ENCODE measurements at places on chromosomes 16 and 17. TPM values are rescaled to one million over a fixed set of nuclear protein-coding genes. Genes with fewer than 3 reads are reported as not detected.

The MLX gene
- 43.0 TPM for total RNA-seq

The OR3A3 gene
- total RNA-seq, result not detected

DNA sequence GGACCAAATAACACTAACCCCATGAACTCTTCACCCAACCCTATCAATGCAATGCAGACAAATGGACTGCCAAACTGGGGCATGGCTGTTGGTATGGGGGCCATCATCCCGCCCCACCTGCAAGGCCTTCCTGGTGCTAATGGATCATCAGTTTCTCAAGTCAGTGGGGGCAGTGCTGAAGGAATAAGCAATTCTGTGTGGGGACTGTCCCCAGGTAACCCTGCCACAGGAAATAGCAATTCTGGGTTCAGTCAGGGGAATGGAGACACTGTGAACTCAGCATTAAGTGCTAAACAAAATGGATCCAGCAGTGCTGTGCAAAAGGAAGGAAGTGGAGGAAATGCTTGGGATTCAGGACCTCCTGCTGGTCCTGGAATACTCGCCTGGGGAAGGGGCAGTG, 78.9 kb downstream of the TMC6 start:
- no peaks in the 10 kb centered on the region for H3K27me3 ChIP-seq
- H3K27ac ChIP-seq, result no peak overlapping the region
- no peaks in the 10 kb centered on the region for H3K4me1 ChIP-seq
- H3K4me3 ChIP-seq, result no peak overlapping the region
- no peak for DNase-seq

DNA sequence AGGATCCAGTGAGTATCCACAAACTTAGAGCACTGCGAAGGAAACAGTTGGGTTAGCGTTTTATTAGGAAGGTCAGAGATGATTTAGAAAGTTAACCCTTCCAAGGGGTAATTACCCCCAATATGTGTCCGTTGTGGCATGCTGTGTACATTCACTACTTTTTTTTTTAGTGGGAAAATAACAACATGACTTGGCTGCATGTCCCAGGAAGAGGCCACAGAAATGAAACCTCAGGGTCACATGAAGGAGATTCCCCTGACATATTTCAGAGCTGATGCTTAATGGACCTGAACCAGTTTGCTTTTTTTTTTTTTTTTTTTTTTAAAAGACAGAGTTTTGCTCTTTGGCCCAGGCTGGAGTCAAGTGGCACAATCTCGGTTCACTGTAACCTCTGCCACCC, 167.5 kb downstream of the PRKCA start:
- no peaks in the 10 kb centered on the region for H3K36me3 ChIP-seq
- H3K27ac ChIP-seq, result no peak overlapping the region
- no peak overlapping the region for H3K4me3 ChIP-seq
- H3K4me1 ChIP-seq, result peaks cover 21% of the 10 kb centered on the region
- DNase-seq, result no peak

The GPR142 gene
- total RNA-seq, result 2.0 TPM

The EFCAB5 gene
- total RNA-seq, result 0.89 TPM

GRCh38 chr16:67683767-67684166, 17.2 kb downstream of the C16orf86 start:
- peak overlapping the region; percentile 83 for H3K27ac ChIP-seq
- no peak for DNase-seq
- H3K4me3 ChIP-seq, result no peak overlapping the region

DNA sequence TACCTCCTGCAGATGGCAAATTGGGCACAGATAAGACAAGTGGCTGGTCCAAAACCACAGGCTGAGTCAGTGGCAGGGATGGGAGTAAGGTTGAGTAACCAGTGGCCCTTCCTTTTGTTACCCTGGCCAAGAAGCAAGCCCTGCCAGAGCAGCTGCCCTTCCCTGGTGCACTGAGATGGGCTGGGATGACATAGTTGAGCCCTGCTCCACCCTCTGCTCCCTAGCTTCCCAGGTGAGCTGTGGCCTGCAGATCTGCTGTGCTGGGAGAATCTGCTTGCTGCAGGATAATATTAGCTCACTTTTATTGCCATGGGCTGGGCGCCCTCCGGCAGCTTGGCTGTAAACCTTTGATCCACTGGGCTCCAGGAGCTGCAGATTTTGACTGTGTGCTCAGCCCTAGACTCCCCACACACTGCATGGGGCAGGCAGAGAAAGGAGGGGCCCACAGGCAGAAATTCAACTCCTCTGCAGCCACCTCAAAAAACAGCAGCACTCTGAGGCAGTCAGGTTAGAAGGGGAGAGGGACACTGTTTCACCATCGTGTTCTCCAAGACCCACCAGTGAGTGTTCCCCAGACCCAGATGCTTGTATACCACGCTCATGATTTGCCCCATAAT, 101.8 kb downstream of the CBLN1 start:
- H3K36me3 ChIP-seq, result no peaks in the 10 kb centered on the region
- H3K4me1 ChIP-seq, result no peaks in the 10 kb centered on the region
- no peak overlapping the region for H3K27ac ChIP-seq
- no peak for DNase-seq
- no peak overlapping the region for H3K4me3 ChIP-seq

GRCh38 chr16:7976563-7976962, 613.7 kb downstream of the TMEM114 start:
- no peaks in the 10 kb centered on the region for H3K4me1 ChIP-seq
- no peaks in the 10 kb centered on the region for H3K36me3 ChIP-seq
- no peak for DNase-seq
- H3K4me3 ChIP-seq, result no peak overlapping the region
- H3K27me3 ChIP-seq, result no peaks in the 10 kb centered on the region

DNA sequence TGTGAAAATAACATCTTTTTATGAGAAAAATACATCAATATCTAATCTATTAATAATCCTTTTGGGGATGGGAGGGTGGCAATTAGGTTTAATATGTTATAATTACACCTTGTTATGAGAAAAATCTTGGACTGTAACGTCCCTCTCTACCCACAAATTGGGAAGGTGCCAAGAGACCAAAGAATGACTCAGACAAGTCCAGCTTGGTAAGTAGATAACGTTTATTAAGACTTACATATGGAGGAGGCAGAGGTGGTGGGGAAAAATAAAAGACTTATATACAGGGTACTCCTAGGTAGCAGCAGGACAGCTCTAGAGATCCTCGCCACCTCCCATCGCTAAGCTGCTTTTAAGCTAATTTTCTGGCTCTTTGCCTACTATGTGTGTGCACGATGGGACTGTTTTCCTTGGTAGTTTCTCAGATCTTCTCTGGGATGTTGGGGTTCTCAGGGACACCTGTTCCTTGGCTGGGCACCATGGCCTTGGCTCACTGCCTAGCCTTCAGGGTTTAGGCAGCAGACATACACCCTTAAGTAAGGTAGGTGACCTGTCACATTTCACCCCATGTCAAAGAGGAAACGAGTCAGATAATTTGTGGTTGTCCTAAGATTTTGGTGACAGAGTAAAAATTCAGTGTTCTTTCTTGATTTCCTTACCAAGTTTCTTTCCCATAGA, 31.5 kb downstream of the RBL2 start:
- H3K36me3 ChIP-seq, result peaks cover 67% of the 10 kb centered on the region
- DNase-seq, result no peak
- no peak overlapping the region for H3K27ac ChIP-seq
- no peak overlapping the region for H3K4me3 ChIP-seq
- H3K27me3 ChIP-seq, result no peaks in the 10 kb centered on the region

GRCh38 chr17:64091116-64091515, 38.8 kb downstream of the ERN1 start:
- H3K4me1 ChIP-seq, result peaks cover 44% of the 10 kb centered on the region
- H3K27me3 ChIP-seq, result no peaks in the 10 kb centered on the region
- no peak overlapping the region for H3K27ac ChIP-seq

DNA sequence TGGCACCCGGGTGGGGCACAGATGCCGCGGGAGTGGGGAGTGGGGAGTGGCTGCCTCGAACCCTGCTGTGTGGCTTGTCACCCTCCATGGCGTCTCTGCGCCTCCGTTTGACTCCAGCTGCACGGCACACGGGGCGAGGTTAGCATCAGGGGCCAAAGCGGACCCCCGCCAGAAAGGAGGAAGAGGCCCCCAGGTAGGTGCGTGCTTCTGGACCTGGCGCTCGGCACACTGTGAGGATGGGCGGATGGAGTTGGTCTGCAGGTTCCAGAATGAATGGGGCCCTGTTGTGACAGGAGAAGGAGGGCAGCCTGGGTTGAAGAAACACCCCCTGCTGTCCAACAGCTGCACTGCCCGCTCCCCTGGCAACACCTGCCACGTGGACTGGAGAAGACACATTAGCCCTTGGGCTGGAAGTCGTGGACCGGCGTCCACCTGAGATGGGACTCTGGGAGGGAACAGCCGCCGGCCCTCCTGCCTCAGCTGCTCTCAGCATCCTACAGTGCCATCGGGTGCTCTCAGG, 9.4 kb upstream of the FASN start:
- H3K27ac ChIP-seq, result no peak overlapping the region
- H3K36me3 ChIP-seq, result no peaks in the 10 kb centered on the region
- peaks cover 30% of the 10 kb centered on the region for H3K4me1 ChIP-seq
- DNase-seq, result peak; percentile 74
- H3K4me3 ChIP-seq, result peak overlapping the region; percentile 40

GRCh38 chr16:85005285-85006069, 5.9 kb downstream of the ZDHHC7 start:
- DNase-seq, result no peak
- H3K27ac ChIP-seq, result peak overlapping the region; percentile 85
- peaks cover 72% of the 10 kb centered on the region for H3K4me1 ChIP-seq
- H3K36me3 ChIP-seq, result peaks cover 32% of the 10 kb centered on the region
- no peaks in the 10 kb centered on the region for H3K27me3 ChIP-seq
- no peak overlapping the region for H3K4me3 ChIP-seq

GRCh38 chr16:27233731-27234130, 30.4 kb downstream of the KDM8 start:
- H3K4me1 ChIP-seq, result peaks cover 100% of the 10 kb centered on the region
- peak; percentile 73 for DNase-seq
- peaks cover 13% of the 10 kb centered on the region for H3K36me3 ChIP-seq
- H3K27ac ChIP-seq, result peak overlapping the region; percentile 87
- no peaks in the 10 kb centered on the region for H3K27me3 ChIP-seq
- H3K4me3 ChIP-seq, result no peak overlapping the region

The NLRC3 gene
- 30.7 TPM for total RNA-seq

DNA sequence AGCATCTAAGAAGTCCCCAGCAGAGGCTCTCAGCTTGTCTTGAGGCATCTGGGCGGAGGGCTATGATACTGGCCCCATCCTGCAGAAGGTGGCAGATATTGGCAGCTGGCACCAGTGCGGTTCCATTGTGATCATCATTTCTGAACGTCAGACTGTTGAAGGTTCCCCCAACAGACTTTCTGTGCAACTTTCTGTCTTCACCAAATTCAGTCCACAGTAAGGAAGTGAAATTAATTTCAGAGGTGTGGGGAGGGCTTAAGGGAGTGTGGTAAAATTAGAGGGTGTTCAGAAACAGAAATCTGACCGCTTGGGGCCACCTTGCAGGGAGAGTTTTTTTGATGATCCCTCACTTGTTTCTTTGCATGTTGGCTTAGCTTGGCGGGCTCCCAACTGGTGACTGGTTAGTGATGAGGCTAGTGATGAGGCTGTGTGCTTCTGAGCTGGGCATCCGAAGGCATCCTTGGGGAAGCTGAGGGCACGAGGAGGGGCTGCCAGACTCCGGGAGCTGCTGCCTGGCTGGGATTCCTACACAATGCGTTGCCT, at the start of gene CIITA:
Gene CIITA, plus strand, starts transcription at position 404 of the 543 bp plus-strand sequence. Its CDS starts 129 bp downstream, at position 533.
- H3K4me3 ChIP-seq, result peak within 1 kb of the TSS; percentile 73
- H3K36me3 ChIP-seq, result no peaks in the 10 kb centered on the region
- DNase-seq, result peak; percentile 92
- H3K27me3 ChIP-seq, result no peaks in the 10 kb centered on the region

GRCh38 chr17:82338858-82339633, 5.5 kb upstream of the SECTM1 start:
- DNase-seq, result peak; percentile 45
- peaks cover 23% of the 10 kb centered on the region for H3K4me1 ChIP-seq
- H3K27me3 ChIP-seq, result peaks cover 2% of the 10 kb centered on the region
- H3K36me3 ChIP-seq, result no peaks in the 10 kb centered on the region
- H3K27ac ChIP-seq, result no peak overlapping the region
- H3K4me3 ChIP-seq, result no peak overlapping the region

DNA sequence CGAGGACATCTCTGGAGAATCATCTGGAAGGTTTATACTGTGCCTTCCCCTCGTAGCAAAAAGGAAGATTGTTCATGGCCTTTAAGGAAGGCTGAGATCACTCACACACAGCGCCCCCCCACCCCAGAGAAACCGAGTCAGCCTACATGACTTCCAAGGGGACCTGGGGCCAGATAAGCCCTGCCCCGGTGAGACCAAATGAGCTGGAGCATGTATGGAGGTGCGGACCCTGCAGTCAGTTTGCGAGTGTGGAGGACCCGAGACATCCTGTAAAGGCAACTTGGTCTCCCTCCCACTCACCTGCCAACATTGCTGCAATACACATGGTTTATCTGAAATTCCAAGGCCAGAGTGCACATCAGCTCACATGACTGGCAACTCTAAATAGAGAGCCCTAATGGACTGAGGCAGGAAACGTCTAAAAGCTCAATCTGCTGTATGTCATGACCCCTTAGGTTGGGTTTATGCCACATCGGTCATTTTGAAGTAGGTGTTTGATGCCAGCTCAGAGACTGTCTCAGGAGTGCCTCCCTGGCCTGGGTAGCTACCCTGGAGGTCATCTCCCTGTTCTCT, 233.6 kb downstream of the CPPED1 start:
- H3K4me3 ChIP-seq, result no peak overlapping the region
- DNase-seq, result peak; percentile 56
- no peaks in the 10 kb centered on the region for H3K27me3 ChIP-seq
- no peak overlapping the region for H3K27ac ChIP-seq

DNA sequence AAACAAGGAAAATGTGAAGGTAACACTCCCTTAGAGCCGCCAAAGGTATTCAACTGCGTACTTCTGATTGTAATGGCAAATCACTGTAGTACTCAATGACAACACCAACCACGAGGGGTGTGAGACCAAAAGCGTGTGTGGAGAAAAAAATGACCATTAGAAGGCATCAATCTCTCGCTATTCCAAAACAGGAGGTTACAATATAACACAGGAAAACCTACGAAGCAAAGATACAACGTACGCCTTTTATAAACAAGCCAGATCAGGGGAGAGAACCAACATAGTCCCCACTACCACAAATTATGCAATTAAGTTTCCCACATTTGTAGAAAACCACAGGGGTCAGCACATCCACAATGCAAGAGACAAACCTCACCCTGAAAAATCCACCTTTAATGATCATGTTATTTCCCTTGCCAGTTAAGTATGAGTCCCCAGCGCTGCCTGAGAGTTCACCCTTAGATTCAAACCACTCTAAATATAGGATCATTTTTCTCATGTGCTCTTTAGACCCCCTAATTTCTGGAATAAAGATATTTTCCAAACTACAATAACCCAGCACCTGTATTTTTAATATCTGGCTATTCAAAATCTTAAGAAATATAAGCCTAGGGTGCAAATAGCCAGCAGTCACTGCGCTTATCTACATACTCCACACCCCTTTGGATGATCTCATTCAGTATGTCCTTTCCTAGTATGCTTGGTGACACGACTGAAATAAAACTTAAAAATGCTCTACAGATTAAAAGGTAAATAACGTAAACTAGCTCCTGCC, 12.4 kb downstream of the TEX14 start:
- DNase-seq, result no peak
- H3K27me3 ChIP-seq, result no peaks in the 10 kb centered on the region
- H3K4me3 ChIP-seq, result no peak overlapping the region
- H3K36me3 ChIP-seq, result no peaks in the 10 kb centered on the region

The LLGL2 gene
- 44.0 TPM for total RNA-seq

The RUNDC3A gene
- 12.5 TPM for total RNA-seq

Data from spleen (tissue), 13 donors.